Calu3 (cell line): ENCODE measurements at places on chromosomes 5 and 9.

GRCh38 chr5:163453705-163454104 is 6.2 kb downstream of the NUDCD2 start:
- H3K36me3 ChIP-seq = peaks cover 66% of the 10 kb centered on the region
- no peak for DNase-seq
- H3K4me3 ChIP-seq = no peak overlapping the region
- no peaks in the 10 kb centered on the region for H3K27me3 ChIP-seq
- peaks cover 26% of the 10 kb centered on the region for H3K4me1 ChIP-seq

GRCh38 chr5:18967637-18968036 is 1020.4 kb downstream of the CDH18 start:
- H3K36me3 ChIP-seq = no peaks in the 10 kb centered on the region
- H3K27ac ChIP-seq = no peak overlapping the region
- H3K4me1 ChIP-seq = no peaks in the 10 kb centered on the region
- no peak overlapping the region for H3K4me3 ChIP-seq
- no peaks in the 10 kb centered on the region for H3K27me3 ChIP-seq

GRCh38 chr5:112823656-112824055 is 37.4 kb upstream of the SRP19 start:
- peak; percentile 23 for DNase-seq
- no peak overlapping the region for H3K4me3 ChIP-seq
- H3K4me1 ChIP-seq = no peaks in the 10 kb centered on the region
- H3K27ac ChIP-seq = no peak overlapping the region
- H3K36me3 ChIP-seq = peaks cover 20% of the 10 kb centered on the region
- no peaks in the 10 kb centered on the region for H3K27me3 ChIP-seq

GRCh38 chr5:164422400-164422799 is 917.0 kb downstream of the MAT2B start:
- H3K36me3 ChIP-seq = no peaks in the 10 kb centered on the region
- H3K4me1 ChIP-seq = no peaks in the 10 kb centered on the region
- peak; percentile 17 for DNase-seq
- no peak overlapping the region for H3K27ac ChIP-seq
- no peaks in the 10 kb centered on the region for H3K27me3 ChIP-seq

- no peak for DNase-seq
- H3K36me3 ChIP-seq = no peaks in the 10 kb centered on the region
- no peaks in the 10 kb centered on the region for H3K27me3 ChIP-seq
- peaks cover 12% of the 10 kb centered on the region for H3K4me1 ChIP-seq
- no peak overlapping the region for H3K27ac ChIP-seq
- no peak overlapping the region for H3K4me3 ChIP-seq
Observed at GRCh38 chr9:16152276-16153101, 599.6 kb downstream of the CCDC171 start.

DNA sequence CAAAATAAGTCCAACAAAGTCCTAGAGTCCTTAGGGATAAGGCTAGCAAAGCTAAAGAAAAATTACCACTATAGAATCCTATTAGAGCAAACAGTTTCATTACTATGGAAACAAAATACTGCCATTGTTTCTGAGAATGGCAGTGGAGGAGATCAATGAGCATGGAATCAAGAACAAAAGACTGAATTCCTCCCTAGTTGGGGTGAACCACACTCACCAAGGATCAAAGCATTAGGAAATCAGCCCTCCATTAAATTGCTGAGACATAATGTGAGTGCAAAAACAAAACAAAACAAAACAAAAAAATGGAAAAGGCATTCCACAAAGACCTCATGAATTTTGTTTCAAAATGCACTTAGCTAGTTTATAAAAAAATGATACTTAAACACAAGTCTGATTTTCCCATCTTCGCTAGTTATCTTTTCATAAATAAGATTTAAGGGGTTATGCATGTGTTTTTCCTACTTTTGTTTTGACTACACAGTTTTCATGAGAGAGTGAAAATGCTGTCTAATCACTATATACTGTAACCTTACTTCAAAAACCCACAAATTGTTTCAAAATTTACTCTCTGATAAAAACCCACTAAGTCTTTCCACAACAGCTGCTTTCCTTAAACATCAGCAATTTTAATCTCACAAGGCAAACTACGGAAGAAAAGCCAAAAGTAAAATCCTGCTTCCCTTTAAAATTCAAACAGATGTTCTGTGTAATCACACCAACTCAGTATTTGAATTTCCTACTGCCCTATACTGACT is 9.7 kb downstream of the SERINC5 start:
- H3K36me3 ChIP-seq = peaks cover 24% of the 10 kb centered on the region
- no peaks in the 10 kb centered on the region for H3K27me3 ChIP-seq
- H3K27ac ChIP-seq = peak overlapping the region; percentile 80
- H3K4me1 ChIP-seq = peaks cover 44% of the 10 kb centered on the region
- no peak for DNase-seq

- H3K36me3 ChIP-seq = no peaks in the 10 kb centered on the region
- H3K4me3 ChIP-seq = no peak overlapping the region
- H3K27me3 ChIP-seq = no peaks in the 10 kb centered on the region
- DNase-seq = no peak
- no peaks in the 10 kb centered on the region for H3K4me1 ChIP-seq
Observed at GRCh38 chr5:42499016-42499415, 75.8 kb downstream of the GHR start.

GRCh38 chr5:119913425-119913824 is 284.1 kb downstream of the FAM170A start:
- H3K36me3 ChIP-seq = no peaks in the 10 kb centered on the region
- no peaks in the 10 kb centered on the region for H3K4me1 ChIP-seq
- no peak overlapping the region for H3K27ac ChIP-seq
- DNase-seq = no peak
- no peak overlapping the region for H3K4me3 ChIP-seq
- H3K27me3 ChIP-seq = no peaks in the 10 kb centered on the region
